ENCODE measurements at places on chromosomes 11 and 22. TPM values are rescaled to one million over a fixed set of nuclear protein-coding genes. Genes with fewer than 3 reads are reported as not detected.

GRCh38 chr11:96228473-96228891 lies 114.5 kb downstream of the MAML2 start:
- DNase-seq: peak; percentile 92

- no peak for DNase-seq
Observed at GRCh38 chr11:38282718-38283117, 1684.7 kb upstream of the RAG2 start.

DNA sequence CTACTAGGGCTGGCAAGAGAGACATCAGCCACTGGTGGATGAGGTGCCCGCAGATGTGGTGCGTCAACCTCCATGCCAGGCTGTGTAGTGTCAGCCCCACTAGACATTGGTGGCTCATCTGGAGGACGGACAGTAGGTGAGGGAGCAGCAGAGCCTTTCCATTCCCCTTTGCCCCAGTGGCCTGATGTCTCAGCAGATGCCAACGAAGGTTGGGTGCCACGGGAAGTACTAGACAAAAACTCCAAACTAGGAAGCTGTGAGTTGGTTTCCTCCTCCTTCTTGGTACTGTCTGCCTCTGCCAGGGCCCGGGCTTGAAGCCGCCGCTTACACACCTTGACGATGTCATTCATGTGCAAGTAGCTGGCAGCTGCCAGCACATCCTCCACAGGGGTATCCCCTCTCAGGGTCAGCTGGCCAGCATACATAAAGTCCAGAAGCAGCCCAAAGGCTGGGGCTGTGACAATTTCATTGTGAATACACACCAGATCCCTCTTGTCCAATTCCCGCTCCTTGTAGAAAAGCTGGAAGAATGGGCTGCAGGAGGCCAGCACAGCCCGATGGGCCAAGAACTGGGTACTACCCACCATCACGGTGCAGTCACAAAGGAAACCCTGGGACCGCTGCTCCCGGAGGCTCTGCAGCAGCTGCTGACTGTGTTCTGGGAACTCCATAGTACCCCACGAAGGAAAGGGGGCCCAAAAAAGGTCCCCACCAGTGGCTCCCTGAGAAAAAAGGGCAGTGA lies 795 bp downstream of the ZBTB3 start:
- no peak for DNase-seq

- DNase-seq: no peak
Observed at GRCh38 chr11:9528136-9528501, 45.4 kb upstream of the WEE1 start.

Gene FERMT3
- total RNA-seq: 0.17 TPM
